Progenitor cell of endocrine pancreas (in vitro differentiated cells): ENCODE measurements at places on chromosomes 13 and 19. TPM values are rescaled to one million over a fixed set of nuclear protein-coding genes. Genes with fewer than 3 reads are reported as not detected.

Gene ZIC2
- total RNA-seq: 0.13 TPM in 1 of 2 replicates, not detected in the other

Gene ZNF302
- total RNA-seq: 40.1 and 41.9 TPM in 2 replicates

Gene OR10H2
- total RNA-seq: not detected in 2 replicates

Gene CD209
- not detected in 2 replicates for total RNA-seq

Gene PRTN3
- not detected in 2 replicates for total RNA-seq

Gene SEMA6B
- 26.6 and 28.3 TPM in 2 replicates for total RNA-seq

Gene CCDC70
- not detected in 2 replicates for total RNA-seq

Gene ZNF222
- total RNA-seq: 10.0 and 10.4 TPM in 2 replicates

Gene ICAM1
- 0.17 and 0.20 TPM in 2 replicates for total RNA-seq

Gene FBXO17
- 24.1 and 27.1 TPM in 2 replicates for total RNA-seq

Gene ATXN8OS
- not detected in 2 replicates for total RNA-seq

Gene STRN4
- 115 and 117 TPM in 2 replicates for total RNA-seq

Gene C19orf67
- 0.43 TPM in 1 of 2 replicates, not detected in the other for total RNA-seq

Gene ZGLP1
- 20.0 and 26.8 TPM in 2 replicates for total RNA-seq

Gene CGB1
- not detected in 2 replicates for total RNA-seq

Gene TEX101
- total RNA-seq: not detected in 2 replicates
